ENCODE measurements at places on chromosomes 7 and 10. TPM values are rescaled to one million over a fixed set of nuclear protein-coding genes. Genes with fewer than 3 reads are reported as not detected.

TMEM213 gene
- not detected for total RNA-seq

FAM25G gene
- not detected for total RNA-seq

CDC14C gene
- not detected for total RNA-seq

PARP12 gene
- 35.0 TPM for total RNA-seq

ADAM8 gene
- total RNA-seq: 23.2 TPM

HOXA5 gene
- total RNA-seq: 7.4 TPM

EEPD1 gene
- 0.37 TPM for total RNA-seq

VPS37D gene
- 1.3 TPM for total RNA-seq

ATG9B gene
- 0.29 TPM for total RNA-seq
